Activated naive CD8-positive, alpha-beta T cell treated with anti-CD3 and anti-CD28 coated beads, Interleukin-2, amount 50 U/mL, for 24 hours (primary cell): ENCODE measurements at places on chromosomes 6 and 20.

DNA sequence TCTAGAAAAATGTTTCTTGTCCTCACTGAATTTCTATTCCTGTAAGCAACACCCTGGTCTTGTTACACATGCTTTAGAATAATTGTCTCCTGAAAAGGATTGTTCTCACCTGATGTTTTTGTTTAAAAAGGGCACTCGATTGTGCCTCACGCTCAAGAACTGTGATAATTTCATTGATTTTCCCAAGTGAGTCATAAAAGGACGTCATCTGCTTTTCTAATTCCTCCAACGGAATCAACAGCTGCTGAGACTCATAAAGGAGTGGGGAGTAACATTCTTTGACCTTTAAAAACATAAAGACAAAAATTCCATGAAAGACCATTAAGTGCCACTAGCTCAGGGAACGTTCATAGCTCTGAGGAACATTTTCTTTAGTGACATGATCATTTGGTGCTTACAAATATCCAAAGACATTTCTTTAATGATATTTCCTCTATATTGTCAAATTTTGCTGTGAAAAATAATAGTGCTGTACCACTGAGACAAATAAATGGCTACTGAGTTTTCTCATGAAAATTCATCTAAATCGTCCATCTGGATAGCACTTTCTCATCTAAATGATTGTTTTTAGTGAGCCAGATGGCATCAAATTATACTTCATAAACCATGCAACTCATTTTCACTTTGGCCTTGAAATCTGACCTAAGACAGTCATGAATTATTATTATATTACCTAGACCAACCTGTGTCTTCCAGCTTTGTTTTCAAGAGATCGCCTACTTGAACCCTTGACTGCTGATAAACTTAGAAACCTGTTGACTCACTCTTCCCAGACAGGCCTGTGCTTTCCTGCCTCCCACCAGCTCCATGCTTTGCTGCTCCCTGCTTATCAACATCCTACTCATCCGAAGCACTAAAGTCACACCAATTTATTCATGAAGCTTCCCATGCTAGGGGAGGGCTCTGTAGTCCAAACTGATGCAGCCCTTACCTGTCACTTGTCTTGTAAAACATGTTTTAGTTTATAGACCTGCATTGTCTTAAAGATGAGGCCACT, 178.2 kb downstream of the SYNE1 start:
- DNase-seq = no peak

DNA sequence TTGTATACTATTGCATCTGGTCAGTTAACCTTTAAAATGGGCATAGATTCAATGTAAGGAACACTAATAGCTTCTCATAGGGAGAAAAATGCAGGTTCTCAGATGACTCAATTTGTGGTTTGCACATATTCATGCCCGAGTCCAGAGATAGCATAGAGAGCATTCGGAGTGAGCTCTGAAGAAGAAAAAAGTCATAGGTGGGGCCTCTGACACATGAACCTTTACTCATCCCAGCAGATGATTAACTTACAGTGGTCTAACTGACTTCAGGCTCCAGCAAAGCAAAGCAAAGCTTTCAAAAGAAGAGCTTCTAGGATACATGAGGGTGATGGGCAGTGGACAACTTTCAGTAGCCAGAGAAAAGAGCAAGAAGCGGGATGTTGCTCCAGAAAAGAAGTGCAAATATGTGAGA, 55.3 kb upstream of the BTN3A2 start:
- no peak for DNase-seq

- no peak for DNase-seq
Measured at GRCh38 chr6:16757332-16757731, 3.9 kb downstream of the ATXN1 start.

DNA sequence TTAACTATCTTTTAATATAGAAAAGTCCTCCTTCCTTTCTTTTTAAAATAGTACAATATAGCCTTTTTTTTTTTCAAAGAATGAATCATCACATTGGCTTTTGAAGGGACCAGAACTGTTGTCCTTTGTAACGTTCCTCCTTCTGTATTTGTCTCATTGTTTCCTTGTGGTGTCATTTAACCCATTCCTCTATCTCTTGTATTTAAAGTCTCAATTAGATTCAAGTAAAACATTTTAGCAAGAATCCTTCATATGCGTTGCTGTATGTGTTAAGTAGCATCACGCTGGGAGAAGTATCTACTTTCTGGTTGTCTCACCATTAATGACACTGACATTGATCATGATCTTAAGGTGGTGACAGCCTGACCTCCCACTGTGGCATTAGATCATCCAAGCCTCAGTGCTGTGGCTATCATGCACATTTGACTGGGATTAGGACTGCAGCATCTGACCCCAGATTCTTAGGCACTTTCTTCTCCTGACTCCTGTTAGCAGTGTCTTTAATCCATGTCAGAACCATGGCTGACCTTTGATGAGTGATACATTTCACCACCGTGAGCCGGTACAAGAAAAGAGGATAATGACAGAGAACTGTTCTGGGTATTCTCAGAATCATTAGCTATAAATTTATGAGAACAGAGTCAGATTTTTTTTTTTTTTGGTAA, 67.5 kb upstream of the TFB1M start:
- no peak for DNase-seq

GRCh38 chr6:61711849-61712248, 574.2 kb downstream of the KHDRBS2 start:
- DNase-seq = no peak

- no peak for DNase-seq
Measured at GRCh38 chr6:92047152-92047850, 1372.1 kb downstream of the EPHA7 start.

- peak; percentile 36 for DNase-seq
Measured at GRCh38 chr6:43274916-43275597, 23.0 kb upstream of the SLC22A7 start.

DNA sequence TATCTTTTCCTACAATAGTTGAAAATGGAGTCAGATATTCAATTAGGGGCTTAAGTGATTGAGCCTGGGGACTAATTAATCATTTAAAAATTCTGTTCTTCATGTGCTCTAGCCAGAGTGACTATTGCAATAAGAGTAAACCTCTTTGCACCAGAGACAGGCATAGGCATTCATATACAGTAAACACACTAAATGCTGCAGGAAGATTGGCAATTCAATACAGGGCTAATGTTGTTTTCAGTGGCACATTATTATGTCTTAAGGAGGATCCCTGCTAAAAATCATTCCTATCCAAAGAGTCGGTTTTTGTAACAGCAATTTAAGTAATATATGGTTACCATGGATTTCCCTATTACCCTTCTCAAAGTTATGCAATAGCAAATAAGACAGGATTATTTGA, 1.2 kb downstream of the PDE7B start:
- no peak for DNase-seq

DNA sequence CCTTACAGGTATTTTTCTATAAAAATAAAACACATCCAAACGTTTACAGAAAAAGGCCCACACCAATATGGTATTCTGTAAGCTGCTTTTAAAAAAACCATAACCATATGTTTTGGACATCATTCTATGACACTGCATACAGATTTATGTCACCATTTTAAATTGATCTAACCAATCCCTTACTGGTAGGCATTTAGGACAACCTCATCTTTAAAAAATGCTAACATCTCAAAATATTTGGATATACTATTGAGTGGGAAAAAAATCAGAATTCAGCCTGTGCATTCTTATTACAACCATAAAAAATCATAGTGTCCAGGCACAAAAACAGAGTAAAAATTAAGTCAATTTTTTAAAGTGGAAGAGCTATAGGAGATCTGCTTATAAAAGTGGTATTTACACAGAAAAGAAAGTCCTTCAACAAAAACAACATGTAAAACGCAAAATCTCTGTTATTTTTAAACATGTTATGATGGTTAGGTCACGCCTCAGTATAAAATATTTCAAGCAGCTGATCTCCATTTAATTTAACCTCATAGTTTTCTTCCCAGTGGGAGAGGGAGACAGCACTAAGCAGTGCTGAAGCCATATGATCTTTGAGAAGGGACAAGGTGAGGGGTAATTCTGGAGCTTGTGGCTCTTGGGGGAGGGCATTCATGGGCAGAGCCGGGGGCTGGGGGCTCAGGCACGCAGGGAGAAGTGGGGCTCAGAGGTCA, 21.2 kb downstream of the TRAM2 start:
- no peak for DNase-seq

GRCh38 chr6:117739869-117740268, 64.6 kb downstream of the NUS1 start:
- DNase-seq = no peak

- DNase-seq = no peak
Measured at GRCh38 chr6:79373880-79374279, 139.4 kb upstream of the HMGN3 start.

- DNase-seq = no peak
Measured at GRCh38 chr20:49786668-49787370, 25.8 kb upstream of the SLC9A8 start.

GRCh38 chr6:39824030-39824926, 32.1 kb downstream of the DAAM2 start:
- no peak for DNase-seq

- DNase-seq = no peak
Measured at GRCh38 chr20:1711826-1712601, 54.4 kb upstream of the SIRPG start.

DNA sequence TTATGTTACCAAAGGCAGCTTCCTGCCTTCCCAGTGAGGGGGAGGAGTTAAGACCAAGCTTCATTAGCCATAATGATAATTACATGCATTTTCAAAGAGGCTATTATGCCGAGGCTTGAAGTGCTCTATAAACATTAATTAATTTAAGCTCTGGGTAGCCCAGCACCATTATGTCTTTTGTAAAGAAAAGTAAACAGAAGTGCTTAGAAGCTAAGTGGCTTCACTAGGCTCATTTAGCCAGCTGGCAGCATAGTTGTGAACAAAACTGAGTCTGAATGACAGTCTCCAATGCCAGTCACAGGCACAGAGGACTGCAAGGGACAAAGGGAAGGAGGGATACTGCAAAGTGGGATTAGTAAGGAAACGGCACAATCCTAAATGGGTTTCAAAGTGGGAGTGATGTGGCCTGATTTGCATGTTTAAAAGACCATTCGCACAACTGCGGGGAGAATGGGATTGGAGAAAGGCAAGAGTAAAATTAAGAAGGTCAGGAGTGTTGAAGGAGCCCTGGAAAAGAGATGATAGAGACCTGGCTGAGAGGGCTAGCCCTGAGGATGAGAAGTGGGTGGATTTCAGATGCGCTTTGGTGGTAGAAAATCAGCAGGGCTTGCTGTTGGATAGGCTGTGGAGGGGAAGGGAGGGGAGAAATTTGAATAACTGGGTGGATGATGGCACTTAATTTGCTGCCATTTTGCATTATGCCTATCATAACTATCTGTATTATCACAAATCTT, 20.1 kb upstream of the ISM1 start:
- DNase-seq = no peak

DNA sequence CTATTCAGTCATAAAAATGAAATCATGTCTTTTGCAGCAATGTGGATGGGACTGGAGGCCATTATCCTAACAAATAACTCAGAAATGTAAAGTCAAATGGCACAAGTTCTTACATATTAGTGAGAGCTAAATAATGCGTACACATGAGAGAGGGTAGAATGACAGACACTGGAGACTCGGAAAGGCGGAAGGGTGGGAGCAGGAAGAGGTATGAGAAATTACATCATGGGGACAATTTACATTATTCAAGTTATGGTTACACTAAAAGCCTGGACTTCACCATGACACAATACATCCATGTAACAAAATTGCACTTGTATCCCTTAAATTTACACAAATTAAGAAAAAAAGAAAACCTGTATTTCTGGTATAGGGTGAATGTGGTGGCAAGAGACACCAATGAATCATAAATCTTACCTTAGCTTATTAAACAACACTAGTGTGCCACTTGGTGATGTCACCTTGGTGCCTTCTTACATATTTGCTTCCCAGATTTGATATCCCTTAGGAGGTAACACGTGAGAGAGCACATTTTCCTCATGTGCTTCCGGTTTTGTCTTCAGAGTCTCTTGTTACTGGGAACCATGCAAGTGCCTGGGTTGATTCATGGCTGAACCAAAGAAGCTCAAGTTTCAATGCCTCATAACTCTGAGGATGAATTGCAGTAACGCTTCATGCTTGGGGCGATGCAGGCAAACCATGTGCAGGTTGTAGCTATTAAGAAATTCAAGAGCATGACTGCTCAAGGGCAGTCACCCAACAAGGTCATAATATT, 84.6 kb downstream of the DCDC2 start:
- no peak for DNase-seq

DNA sequence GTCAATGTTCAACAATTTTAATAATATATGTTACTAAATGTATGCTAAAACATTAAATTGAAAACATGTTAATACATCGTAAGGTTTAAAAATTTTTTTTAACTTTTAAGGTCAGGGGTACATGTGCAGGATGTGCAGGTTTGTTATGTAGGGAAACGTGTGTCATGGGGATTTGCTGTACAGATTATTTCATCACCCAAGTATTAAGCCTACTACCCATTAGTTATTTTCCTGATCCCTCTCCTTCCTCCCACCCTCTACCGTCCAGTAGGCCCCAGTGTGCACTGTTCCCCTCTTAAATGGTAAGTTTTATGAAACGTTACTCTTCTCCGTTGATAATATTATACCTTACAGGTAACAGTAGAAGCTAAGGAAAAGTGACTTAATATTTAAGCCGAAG, 15.8 kb downstream of the PDE7B start:
- no peak for DNase-seq

DNA sequence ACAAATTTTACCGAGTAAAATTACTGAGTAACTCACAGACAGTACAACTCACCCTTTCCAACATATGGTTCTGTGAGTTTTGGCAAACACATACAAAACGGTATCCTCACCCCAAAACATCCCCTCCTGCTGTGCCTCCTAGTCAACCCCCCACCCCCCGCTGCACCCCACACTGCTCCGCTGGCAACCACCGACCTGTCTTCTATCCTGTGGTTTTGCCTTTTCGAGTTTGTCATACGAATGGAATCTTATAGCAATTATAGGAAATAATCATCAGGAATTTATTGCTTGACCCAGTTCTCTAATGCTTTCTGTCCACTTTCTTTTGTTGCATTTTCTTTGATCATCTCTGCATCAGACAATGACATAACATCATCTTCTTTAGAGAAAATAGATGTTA, 312.3 kb downstream of the KIF16B start:
- DNase-seq = no peak

DNA sequence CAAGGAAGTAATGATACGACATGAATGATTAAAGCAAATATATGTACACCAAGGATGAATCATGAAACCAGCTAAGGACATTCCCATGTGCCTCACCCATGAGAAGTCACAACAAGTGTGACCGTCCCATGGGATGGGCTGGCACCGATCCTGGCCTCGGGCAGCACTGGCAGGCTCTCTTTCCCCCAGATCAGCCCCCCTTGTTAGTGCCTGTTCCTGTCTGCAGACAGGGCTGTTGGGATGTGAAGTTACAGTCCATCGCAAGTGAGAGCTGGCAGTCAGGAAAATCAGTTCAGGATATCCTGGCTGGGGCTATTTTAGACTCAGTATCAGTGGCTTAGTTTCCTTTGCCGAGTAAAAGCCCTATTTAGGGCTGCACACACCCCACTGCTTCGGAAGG, 129.2 kb upstream of the SNX9 start:
- no peak for DNase-seq

- DNase-seq = no peak
Measured at GRCh38 chr20:33305589-33306057, 22.6 kb downstream of the BPIFB1 start.
